ENCODE measurements at places on chromosomes 12 and 14.
A peak's percentile ranks its signal among the peaks of the same experiment; 100 is the strongest.

DNA sequence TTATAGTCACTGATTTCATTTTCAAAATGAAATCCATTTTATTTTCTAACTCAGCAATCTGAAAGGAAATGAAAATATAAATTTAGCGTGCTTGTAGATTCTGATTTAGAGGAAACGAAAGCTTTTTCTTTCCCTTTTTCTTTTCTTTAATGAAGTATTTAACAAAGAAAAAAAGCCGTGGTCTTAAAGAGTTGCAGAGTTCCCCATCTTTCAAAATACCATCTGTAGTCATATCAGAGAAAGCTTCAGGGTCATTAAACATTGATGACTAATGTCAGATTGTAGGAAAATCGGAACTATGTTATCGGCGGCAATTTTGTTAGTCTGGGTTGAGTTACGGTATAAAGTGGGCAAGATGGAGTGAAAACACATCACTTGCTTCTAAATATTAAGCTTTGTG, 32.3 kb downstream of the DRAM1 start:
- DNase-seq = no peak

DNA sequence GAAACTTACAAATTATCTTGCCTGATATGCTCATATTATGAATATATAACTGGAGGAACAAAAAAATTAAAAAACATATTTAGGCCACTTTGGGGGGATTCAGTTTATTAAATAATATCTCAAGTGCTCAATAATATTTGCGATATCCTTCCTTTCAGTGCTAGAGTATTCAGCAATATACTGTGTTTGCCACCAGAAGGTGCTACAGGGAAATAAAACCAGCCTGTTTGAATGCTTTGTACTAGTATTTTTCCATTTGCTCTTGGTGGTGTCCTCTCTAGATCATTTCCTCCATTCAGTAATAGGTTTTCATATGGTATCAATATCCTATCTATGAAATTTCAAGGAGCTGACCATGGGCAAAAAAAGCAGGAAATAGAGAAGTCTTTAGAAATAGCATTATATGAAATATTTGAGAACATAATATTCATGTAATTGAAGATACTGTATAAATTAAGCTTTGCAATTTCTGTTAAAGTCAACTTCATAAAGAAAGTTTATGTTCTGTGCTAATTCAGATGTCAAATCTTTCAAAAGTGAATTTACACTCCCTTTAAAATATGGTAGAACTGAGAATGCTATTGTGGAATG, 106.2 kb upstream of the NAV3 start:
- DNase-seq = no peak

DNA sequence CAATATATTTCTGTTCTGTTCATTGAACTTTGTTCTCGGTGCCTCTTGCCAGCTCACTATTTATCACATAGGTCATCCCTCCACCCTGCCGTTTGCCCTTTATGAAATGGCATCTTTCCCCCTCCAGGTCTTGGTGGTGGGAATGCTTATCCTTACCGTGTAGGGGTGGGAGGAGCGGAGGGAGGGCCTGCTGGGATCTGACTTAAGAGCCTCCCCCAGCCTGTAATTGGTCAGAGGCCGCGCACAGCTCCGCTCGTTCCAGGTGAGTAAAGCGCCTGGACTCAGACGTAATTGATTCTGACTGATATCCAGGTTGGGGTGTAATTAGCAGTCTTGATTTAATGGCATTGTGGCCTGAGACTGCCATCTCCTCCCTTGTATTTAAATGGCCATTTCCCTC, 185.3 kb downstream of the TSPAN9 start:
- DNase-seq = no peak

DNA sequence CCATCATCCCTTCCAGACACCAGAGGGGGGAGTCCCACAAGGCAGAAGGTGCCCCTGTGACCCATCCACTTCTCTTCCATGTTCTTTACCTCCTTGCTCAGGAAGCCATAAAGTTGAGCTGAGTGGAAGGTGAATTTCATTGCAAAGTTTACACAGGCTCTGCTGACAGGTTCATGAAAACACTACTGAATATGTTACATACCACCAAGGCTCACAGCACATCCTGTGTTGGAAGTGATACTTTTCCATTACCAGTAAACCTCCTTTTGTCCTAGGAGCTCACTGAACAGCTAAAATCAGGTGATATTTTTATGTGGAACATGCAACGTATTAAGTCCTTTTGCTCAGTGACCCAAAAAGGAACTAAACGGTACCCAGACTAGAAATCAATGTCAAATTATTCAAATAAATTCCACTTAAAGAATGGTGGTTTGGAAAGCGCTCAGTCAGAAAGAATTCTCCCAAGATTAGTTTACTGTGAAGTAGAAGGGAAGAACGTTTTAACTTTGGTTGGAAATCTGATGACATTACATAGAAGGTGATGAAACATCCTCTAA, 196.2 kb upstream of the NUDT4 start:
- no peak for DNase-seq

GRCh38 chr12:32876004-32876403, 20.6 kb downstream of the PKP2 start:
- DNase-seq = no peak

DNA sequence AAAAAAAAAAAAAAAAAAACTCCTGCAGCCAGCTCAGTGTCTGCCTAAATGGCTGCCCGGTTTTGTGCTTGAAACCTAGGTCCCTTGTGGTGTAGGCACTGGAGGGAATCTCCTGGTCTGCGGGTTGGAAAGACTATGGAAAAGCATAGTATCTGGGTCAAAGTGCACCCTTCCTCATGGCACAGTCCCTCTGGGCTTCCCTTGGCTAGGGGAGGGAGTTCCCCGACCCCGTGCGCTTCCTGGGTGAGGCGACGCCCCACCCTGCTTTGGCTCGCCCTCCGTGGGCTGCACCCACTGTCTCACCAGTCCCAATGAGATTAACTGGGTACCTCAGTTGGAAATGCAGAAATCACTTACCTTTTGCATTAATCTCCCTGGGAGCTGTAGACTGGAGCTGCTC, 14.3 kb downstream of the PTCSC3 start:
- DNase-seq = no peak

DNA sequence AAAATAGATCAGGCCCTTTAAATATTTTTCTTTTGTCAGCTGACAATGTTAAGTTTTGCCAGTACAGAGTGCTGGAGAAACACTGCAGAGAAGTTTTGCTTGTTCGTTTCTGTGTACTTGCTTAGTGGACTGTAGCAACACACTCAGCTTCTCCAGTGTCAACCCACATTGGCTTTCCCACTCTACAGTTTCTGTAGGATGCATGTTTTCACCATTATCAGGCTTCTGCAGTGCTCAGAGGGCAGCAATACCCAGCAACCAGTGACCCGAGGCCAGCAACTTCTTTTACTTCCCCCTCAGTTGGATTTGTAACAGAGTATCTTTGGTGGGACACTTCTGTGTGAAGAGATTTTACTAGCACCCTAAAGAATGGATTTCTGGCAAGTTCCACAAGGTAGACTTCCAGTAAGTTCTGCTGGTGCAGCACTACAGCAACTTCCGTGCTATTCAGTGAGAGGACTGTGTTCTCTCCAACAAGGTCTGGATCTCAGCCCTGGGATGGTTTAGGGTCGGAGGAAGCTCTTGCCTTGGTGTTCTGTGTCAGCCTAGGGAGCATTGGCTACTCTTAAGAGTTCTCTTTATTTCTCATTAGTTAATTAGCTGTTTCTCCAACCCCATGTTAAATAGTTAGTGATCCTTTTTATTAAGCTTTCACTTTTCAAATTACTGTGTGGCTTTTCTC, 70.4 kb downstream of the FUT8 start:
- DNase-seq = no peak

DNA sequence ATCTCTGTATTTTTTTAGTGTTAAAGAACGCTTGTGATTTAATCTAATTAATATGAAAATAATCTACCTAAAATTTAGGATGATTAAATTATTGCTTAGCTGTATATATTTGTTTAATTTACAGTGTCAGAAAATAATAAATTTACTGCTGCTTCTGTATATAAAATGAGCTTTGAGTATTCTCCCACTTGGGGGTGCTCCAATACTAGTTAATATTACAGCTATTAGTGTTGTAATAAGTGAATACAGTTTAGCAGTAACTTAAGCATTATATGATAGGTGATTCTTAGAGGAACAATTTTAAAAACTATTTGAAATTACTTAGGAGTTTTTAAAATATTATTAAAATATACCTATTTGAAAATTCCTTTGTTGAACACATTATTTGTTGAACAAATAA, 62.2 kb downstream of the PAPOLA start:
- DNase-seq = no peak

GRCh38 chr14:67514650-67515385, 18.3 kb upstream of the PLEKHH1 start:
- peak; percentile 44 for DNase-seq

- no peak for DNase-seq
Observed at GRCh38 chr12:122199484-122200355, 3.8 kb upstream of the B3GNT4 start.

- DNase-seq = no peak
Observed at GRCh38 chr12:111532751-111533150, 66.4 kb downstream of the ATXN2 start.

GRCh38 chr12:65327207-65328076, 49.0 kb downstream of the MSRB3 start:
- DNase-seq = no peak

- no peak for DNase-seq
Observed at GRCh38 chr14:34172550-34173368, 221.9 kb upstream of the EGLN3 start.

DNA sequence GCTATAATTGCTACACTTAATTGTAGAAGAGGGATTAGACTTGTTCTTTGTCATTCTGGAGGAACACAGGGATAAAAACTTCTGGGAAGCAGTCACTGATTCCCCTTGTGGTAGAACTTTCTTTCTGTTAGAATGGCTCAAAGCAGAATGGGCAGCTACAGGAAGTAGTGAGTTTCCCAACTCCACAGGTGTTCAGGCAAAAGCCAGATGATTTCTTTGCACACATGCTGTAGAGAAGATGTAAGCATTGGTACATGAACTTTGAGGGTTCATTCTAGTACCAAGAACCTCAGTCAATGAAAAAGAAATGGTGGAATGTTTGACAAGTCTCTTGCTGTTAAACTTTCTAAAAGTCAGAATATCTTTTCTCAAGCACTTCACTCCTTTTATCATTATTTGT, 4.3 kb downstream of the NDUFA9 start:
- DNase-seq = no peak

- peak; percentile 44 for DNase-seq
Observed at GRCh38 chr12:132502149-132502881, 12.4 kb downstream of the FBRSL1 start.

- DNase-seq = no peak
Observed at GRCh38 chr14:33737446-33737845, 213.4 kb downstream of the EGLN3 start.

DNA sequence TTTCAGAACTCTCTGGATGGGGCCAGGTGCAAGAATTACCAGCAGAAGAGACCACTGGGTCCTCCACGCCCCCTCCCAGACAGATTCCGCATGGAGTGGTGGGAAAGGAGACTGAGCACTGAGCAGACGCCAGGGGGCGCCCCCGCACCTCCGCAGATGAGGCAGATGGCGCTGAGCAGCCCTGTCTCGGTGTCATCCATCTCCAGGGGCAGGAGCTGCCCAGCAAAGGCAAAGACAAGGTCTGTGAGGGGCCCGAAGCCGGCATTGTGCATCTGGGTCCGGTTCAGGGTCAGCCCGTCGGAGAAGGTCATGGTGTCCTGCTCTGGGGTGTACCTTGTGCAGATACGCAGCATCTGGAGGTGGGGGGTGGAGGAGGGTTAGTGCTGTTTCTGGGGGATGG, 6.3 kb upstream of the ITGB7 start:
- DNase-seq = peak; percentile 80

- no peak for DNase-seq
Observed at GRCh38 chr14:33745163-33745562, 205.7 kb downstream of the EGLN3 start.

DNA sequence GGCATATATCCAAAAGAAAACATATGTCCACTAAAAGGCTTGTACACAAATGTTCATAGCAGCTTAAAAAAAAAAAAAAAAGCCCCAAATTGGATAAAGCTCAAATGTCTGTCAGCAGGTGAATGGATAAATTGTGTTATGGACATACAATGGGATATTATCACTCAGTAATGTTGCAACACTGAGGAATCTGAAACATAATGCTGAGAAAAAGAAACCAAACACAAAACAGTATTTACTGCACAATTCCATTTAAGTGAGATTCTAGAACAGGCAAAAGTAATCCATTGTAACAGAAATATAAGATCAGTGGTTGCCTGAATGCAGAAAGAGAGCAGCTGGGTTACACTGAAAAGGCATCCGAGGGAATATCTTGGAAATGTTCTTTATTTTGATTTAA, 117.9 kb downstream of the SLC15A5 start:
- no peak for DNase-seq

All from lung (tissue), 17 donors.